ENCODE measurements at places on chromosomes 3 and 15.
A peak's percentile ranks its signal among the peaks of the same experiment; 100 is the strongest.

GRCh38 chr3:78818161-78818985, 949.4 kb downstream of the ROBO1 start:
- no peak for DNase-seq

DNA sequence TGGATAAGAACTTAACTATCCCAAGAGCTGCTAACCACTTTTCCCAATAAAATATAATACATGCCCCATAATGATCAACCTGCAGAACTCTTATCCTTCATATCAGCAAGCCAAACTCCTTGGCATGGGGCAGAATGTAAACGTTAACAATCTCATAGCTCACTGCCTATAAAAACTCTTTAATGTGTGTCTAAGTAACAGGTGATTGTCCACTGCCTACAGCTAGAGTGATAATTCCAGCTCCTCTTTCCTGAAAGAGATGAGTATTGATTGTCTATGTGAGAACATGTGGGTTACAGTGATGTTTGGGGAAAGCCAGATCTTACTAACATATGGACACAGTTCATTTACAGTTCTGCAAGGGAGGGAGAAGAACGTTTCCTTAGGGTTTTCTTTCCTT, 11.3 kb upstream of the GLCE start:
- DNase-seq = no peak

DNA sequence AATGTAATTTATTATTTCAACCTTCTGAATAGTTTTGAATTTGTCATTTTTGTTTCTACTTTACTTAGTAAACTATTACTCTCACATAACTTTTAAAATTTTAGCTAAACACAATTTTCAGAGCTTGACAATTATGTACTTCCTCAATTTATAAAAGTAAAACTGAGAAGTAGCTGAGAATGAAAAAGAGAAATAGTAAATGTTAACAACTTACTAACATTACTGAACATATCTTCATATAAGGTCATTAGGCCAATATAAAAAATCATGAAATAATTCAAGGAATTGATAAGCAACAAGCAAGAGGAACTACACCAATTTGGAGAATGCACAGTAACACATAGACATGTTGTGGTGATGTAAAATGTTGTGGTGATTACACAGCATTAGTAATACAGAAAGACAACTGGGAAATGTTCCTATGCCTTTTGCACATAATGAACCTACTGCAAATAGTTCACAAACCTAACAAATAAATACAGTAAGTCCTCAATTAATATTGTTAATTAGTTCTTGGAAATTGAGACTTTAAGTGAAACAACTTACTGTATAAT, 137.9 kb downstream of the CBLB start:
- no peak for DNase-seq

GRCh38 chr3:36814066-36814717, 49.8 kb upstream of the DCLK3 start:
- DNase-seq = no peak

DNA sequence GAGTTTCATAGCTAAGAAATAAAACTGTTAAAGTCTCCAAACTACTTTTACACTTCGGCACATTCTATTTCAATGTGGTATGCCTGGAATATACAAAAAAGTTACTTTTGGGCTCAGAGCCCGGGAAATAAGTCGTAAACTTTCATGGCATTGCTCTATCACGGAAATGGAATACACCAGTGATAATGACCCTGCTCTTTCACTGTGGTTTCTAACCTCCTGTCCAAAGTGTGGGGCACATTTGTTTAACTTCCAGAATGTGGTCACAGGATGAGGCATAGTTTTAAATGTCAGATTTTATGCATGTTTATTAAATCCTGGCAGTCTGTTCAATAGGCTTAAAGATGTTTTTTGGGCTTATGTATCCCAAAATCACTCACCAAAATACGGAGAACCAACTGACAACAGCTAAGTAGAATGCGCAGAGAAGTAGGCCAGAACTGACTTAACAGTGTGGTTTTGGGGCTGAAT, 5.1 kb downstream of the CXCR6 start:
- DNase-seq = no peak

DNA sequence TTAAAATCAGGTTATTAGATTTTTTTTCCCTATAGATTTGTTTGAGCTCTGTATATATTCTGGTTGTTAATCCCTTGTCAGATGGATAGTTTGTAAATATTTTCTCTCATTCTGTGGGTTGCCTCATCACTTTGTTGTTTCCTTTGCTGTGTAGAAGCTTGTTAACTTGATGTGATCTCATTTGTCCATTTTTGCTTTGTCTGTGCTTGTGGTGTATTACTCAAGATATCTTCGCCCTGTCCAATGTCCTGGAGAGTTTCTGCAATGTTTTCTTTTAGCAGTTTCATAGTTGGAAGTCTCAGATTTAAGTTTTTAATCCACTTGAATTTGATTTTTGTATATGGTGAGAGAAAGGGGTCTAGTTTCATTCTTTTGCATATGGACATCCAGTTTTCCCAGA, 699.1 kb downstream of the NAALADL2 start:
- no peak for DNase-seq

DNA sequence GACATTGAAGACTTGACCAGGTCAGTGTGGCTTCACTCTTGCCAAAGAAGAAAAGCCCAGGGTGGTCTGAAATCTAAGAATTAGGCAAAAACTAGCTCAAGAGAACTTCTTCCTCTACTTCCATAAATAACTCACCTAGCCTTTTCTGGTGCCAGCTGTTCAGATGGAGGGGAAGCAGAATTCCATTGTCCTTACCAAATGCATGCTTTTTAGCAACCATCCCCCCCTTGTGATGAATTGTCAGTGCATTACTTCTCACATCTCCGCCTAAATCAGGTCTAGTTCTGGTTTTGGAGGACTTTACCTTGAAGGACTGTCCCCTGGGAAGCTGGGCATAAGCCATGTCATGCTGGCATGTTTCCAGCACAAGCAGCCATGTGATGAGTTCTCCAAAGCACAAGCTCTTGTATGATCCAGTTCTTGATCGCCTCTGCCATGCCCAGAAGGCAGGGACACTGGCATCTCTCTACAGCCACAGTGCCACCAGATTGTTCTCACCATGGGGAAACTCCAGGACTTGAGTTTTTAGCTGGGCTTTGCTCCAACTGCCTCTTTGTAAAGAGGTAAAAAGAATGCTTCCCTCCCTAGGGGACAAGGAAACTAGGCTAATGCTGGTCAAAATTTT, 96.4 kb upstream of the IL12A start:
- no peak for DNase-seq

DNA sequence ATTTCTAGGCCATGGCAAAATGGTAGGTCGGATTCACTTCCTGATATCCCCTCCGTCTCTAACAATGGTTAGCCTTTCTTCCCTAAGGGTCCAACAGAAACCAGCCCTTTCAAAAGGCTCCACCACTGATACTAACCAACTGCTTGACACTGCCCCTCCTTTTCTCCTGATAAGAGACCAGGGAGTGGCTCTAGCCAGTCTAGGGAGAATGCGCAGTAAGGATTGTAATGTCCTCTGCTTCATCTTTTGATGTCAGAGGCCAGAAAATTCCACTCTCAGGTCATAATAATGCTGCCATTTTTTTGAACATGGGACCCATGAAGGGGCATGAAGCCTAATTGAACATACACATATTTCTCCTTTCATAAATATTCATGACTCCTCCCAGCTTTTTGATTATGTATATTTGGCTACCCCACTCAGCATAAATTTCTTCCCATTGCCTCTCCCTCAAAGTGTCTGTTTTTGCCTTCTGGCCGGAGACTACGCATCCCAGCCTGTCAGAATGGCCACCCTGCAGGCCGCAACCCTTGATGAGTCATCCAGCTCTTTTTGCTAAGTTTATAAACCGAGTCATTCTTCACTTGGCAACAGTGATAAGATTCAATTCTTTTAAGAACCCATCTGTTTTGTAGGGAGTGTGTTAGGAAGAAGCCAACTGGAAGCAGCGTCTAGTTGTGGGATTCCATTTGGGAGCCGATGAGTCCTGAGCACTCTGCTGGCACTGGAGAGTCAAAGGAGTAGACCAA, 189.0 kb upstream of the MCTP2 start:
- DNase-seq = no peak

DNA sequence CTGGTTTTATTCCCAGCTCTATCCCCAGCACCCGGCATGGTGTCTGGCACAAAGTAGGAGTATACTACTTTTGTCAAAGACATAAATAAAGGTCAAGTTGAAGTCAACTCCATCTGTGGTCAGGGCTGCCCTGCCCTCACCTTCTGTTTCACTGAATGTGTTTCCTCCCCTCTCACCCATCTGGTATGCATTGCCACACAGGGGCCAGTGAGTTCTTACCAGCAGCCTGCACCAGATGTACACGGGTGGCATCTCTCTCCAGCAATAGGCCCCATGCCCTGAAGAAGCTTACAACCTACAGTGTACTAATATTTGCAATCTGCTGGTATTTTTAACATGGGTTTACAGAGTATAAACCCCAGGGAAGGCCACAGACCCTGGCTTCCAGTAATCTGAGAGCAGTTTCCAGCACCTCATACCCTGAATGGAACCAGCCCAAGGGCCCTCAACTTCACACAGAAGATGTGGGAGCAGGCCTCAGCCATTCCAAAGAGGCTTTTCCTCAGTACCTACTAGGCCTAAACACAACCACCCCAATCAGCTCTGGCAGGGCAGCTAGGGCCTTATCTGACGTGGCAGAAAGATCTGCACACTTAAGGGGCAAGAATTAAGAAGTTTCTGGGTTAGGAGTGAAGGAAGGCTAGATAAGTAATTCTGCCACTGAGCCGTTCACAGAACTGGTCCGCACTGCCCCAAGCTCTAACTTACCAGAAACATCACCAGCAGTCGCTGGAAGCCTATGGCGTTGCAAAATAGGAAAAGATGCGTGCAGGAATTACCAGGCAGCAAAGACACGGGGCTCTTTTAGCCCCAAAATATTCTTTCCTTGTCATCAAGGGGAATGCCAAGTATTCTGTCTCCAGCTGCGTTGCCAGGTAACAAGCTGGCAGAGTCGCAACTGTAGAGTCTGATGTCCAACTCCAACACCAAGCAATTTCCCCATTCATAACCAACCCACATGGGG, 2.1 kb downstream of the IDH2 start:
- DNase-seq = no peak

DNA sequence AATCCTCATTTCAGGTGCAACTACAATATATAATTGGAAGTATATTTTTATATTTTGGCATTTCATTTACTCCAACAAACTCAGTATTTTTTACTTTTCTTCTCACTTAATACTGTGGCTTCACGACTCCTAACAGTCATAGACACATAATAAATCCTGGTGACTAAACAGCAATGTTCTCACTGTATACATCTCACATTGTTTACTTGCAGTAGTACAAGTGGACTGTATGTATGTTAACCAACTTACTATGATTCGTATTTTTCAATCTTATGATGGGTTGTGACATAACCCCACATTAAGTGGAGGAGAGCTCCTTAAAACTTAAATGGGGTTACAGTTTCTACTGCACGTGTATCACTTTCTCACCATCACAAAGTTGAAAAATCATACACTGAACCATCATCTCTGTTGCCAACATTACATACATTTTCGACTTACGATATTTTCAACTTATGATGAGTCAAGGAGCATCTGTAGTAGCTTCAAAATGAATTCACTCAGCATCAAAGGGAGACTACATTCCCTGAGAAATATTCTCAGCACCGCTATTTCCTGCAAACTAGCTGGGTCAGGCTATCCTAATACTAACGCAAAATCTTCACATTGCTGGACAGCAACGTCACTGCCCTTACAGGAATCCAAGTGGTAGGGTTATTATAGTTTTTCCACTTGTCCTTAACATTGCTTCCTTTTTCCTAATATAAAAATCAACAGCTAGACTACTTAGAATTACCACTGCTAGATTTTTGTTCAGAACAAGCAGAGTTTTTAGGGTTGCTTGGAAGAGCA, 7.3 kb downstream of the ADAM10 start:
- no peak for DNase-seq

GRCh38 chr15:68389936-68390817, 41.8 kb downstream of the ITGA11 start:
- peak; percentile 81 for DNase-seq

DNA sequence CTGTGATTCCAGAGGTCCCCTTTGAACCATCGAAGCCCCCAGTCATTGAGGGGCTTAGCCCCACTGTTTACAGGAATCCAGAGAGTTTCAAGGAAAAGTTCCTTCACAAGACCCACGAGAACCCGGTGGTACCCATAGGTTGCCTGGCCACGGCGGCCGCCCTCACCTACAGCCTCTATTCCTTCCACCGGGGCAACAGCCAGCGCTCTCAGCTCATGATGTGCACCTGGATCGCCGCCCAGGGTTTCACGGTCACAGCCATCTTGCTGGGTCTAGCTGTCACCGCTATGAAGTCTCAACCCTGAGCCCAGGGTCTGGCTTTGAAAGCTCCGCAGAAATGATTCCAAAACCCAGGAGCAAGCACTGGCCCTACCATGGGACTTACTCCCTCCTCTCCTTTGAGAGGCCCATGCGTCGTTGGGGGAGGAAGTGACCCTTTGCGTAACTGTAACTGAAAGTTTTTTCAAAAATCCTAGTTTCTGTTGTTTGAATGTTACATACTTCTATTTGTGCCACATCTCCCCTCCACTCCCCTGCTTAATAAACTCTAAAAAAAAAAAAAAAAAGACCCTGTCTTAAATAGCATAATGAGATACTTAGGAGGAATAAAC, 85.1 kb upstream of the CSPG5 start:
- DNase-seq = no peak

GRCh38 chr3:54899273-54899672, 28.6 kb downstream of the LRTM1 start:
- DNase-seq = no peak

DNA sequence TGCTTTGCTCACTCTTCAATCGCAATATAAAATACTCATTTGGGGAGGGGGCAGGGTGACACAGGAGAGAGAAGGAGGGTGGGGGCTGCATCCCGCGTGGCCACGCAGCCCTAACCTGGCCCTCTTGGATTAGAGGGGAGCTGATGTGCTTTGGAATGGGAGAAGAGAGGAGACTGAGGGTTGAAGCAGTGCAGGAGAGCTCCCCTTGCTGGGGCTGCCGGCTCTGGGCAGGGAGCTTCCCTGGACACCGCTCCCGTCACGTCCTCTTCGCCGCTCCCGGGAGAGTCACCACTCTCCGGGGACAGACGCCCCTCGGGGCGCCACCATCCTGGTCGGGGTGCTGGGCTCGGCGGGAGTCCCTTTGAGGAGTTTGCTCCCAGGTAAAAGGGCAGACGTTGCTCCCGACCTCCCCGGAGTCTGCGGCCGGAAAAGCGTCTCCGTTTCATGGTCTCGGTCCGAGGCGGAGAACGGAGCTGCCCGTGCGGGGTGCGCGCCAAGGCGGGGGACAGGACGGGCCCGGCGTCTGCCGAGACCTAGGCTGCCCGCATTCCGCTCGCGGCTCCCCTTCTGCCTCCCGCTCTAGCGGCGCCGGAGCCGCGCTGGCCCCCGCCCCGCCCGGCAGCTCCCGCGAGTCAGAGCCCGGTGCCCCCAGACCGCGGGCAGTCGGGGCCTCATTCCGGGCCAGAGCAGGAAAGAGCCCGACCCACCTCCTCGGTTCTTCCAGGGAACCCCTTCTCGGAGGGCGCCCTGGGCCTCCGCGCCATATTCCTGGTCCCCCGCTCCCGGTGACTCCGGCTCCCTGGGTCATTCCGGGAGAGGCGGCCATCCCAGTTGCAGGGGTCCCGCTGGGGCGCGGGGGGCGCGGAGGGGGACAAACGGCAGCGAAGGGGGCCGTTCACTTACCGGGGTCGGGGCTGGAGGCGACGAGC, 603 bp downstream of the SLC7A14 start:
- peak; percentile 34 for DNase-seq

All from HTR-8/SVneo (cell line).